Heart right ventricle (tissue), 16 donors: ENCODE measurements at places on chromosomes 12 and 14.

DNA sequence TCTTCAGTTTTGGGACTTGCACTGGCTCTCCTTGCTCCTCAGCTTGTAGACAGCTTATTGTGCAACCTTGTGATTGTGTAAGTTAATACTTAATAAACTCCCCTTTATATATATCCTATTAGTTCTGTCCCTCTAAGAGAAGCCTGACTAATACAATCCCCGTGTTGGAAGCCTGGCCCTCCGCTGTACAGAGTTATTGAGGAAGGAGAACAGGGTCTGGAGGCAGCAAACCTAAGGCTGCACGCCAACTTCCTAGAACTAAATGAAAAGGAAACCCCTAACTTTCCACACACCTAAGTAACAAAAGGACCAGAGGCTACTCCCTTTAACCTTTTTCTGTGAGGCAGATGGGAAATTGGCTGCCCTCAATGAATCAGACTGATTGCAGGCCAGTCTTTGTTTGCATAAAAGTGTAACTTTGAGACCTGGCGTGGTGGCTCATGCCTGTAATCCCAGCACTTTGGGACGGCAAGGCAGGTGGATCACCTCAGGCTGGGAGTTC, 42.6 kb upstream of the LIMA1 start:
- no peak for DNase-seq
- peaks cover 4% of the 10 kb centered on the region for H3K4me1 ChIP-seq
- H3K27ac ChIP-seq: peak overlapping the region; percentile 26
- H3K4me3 ChIP-seq: no peak overlapping the region
- H3K27me3 ChIP-seq: no peaks in the 10 kb centered on the region

DNA sequence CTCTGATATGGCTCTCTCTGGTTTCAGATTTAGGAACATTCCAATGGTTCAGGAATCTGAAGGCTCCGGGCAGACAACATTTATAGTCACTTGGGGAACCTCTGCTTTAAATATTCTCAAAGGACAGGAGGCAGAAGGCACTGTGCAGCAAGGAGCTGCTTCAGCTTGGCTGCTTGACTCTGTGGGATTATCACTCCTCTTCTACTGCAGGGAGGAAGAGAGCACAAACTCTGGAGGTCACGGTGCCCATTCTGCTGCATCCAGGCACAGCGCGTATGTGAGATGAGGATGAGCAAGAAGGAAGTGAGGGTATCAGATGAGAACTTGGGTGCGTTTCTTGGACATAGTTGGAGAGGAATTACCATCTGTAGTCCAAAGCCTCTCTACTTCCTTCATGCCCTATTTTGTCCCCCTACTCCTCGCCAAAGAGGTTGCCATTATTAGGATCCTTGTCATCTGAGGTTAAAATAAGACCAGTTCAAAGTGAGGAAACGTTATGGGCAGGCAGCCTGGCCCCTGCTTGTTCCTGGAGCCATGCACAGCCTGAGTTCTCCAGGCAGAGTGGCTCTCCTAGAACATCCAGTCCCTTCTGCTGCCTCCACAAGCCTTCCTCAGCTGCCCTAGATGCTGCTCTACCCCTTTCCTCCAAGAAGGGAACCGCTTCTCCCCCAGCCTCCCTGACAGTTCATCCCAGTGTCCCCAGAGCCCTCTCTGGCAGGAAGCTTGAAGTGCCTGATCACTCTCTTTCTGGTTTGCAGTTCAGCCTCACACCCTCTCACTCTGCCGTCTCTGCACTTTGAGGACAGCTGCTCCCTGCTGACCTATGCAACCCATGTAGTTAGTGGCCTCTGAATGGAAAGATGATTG, 12.5 kb downstream of the FGF6 start:
- H3K36me3 ChIP-seq: no peaks in the 10 kb centered on the region
- H3K4me3 ChIP-seq: no peak overlapping the region
- no peaks in the 10 kb centered on the region for H3K27me3 ChIP-seq
- peaks cover 7% of the 10 kb centered on the region for H3K4me1 ChIP-seq

DNA sequence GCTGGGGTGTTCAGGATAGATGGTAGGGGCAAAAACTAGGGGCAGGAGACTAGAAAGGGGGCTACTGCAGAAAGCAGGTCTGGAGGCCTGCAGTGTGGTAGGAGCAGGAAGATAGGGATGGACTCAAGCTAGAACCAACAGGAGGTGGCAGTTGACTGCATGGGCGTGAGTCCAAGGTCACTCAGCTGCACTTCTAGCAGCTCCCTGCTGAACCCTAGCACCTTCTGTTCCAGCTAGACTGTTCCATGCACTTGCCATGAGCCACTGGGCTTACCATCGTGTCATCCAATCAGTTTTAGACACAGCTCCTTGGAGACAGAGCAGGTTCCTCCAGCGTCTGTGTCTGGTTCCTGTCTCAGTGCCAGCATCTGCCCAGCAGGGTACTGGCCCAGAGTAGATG, 11.3 kb upstream of the KRT8 start:
- H3K4me3 ChIP-seq: no peak overlapping the region
- no peaks in the 10 kb centered on the region for H3K27me3 ChIP-seq
- H3K27ac ChIP-seq: no peak overlapping the region
- H3K4me1 ChIP-seq: no peaks in the 10 kb centered on the region
- DNase-seq: no peak

DNA sequence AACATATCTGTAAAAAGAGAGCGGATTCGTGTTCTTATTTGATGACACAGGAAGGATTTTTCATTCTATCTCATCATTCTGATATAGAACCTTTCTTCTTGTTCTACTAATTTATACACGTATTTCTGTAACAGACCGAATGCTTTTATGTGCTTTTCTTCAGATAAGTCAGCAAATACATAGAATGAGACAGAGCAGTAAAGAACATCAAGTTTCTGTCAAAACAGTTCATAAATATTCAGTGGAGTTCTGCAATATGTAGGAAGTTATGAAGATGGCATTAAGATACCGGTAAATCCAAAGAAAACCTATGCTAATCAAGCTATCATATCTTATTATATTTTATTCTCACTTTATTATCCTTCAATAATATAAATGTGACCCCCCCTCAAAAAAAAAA, 280.6 kb downstream of the EGLN3 start:
- no peak for DNase-seq
- no peak overlapping the region for H3K27ac ChIP-seq
- no peaks in the 10 kb centered on the region for H3K4me1 ChIP-seq
- no peaks in the 10 kb centered on the region for H3K27me3 ChIP-seq
- no peak overlapping the region for H3K4me3 ChIP-seq

- DNase-seq: no peak
- H3K27ac ChIP-seq: no peak overlapping the region
- no peaks in the 10 kb centered on the region for H3K4me1 ChIP-seq
- H3K36me3 ChIP-seq: no peaks in the 10 kb centered on the region
These were observed 69.4 kb downstream of the ADCK1 start for GRCh38 chr14:77869340-77869739.

DNA sequence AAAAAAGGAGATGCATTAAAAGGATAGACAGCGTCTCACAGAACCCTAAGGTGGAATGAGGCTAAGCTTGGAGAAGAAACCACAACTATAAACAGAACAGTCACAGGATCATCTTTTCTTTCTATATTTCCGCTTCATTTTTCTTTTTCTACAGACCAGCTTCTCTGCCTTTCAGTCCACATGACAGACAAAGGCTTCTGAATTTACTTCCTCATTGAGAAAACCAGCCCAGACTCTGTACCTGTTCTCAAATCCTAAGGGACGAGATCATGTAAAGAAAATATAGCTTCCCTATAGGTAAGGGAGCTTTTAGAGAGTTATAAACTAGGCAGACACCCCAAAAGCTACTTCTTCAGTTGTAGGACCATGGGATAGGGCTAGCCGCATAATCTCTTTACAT, 17.4 kb downstream of the SGPP1 start:
- no peaks in the 10 kb centered on the region for H3K27me3 ChIP-seq
- peaks cover 8% of the 10 kb centered on the region for H3K4me1 ChIP-seq
- DNase-seq: no peak
- no peak overlapping the region for H3K4me3 ChIP-seq
- no peak overlapping the region for H3K27ac ChIP-seq

DNA sequence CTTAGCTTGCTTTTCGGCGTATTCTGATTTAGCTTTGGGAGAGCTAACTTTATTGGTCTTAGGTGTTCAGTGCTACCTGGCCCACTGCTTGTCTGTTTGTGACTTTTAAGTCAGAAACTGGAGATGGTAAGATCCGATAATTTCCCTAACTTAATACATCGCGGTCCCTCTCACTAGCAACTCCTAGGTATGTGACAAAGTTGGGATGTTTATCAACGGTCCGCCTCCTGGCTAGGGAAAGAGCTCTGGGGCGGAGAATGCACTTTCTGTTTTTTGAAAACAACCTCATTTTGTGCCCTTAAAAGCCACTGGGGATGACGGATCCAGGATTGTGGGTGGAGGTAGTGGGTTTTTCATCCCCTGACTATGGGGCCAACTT, 1.2 kb downstream of the CDKN1B start:
- no peaks in the 10 kb centered on the region for H3K36me3 ChIP-seq
- H3K27me3 ChIP-seq: no peaks in the 10 kb centered on the region
- no peak for DNase-seq
- H3K4me3 ChIP-seq: peak overlapping the region; percentile 94
- H3K27ac ChIP-seq: peak overlapping the region; percentile 100

DNA sequence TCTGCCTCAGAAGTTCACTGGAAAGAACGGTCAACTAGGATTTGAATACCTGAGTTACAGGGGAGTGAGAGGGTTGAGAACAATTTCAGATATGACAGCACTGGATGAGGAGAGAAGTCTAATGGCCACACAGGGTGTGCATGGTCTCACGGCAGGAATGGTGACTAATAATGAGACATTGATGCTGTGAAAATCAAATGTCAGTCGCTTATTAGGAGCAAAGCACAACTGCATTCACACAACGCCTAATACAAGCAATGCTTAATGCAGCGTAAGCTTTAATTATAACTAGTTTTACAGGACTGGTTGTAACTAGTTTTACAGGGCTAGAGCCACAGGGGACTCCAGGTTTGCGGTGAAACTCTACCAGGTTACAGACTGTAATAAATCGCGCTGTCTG, 23.4 kb upstream of the PRIMA1 start:
- no peak overlapping the region for H3K4me3 ChIP-seq
- no peaks in the 10 kb centered on the region for H3K36me3 ChIP-seq
- no peaks in the 10 kb centered on the region for H3K4me1 ChIP-seq
- no peak overlapping the region for H3K27ac ChIP-seq
